Smooth muscle cell of the umbilical artery (primary cell): ENCODE measurements at places on chromosomes 2 and 18. TPM values are rescaled to one million over a fixed set of nuclear protein-coding genes. Genes with fewer than 3 reads are reported as not detected.

Gene CYP26B1
- 0.18 TPM in 1 of 2 replicates, not detected in the other for total RNA-seq

Gene POTEJ
- total RNA-seq, result not detected in 2 replicates

Gene SETBP1
- total RNA-seq, result 0.89 and 2.6 TPM in 2 replicates

Gene NEURL3
- not detected in 2 replicates for total RNA-seq

Gene FOXI3
- total RNA-seq, result not detected in 2 replicates

Gene FAM117B
- total RNA-seq, result 2.4 and 3.0 TPM in 2 replicates

Gene CLEC4F
- total RNA-seq, result not detected in 2 replicates
